Activated CD8-positive, alpha-beta memory T cell treated with anti-CD3 and anti-CD28 coated beads, Interleukin-2, amount 50 U/mL, for 4 hours (primary cell): ENCODE measurements at places on chromosomes 7 and 10.

GRCh38 chr7:2164646-2165045 lies 68.1 kb downstream of the MAD1L1 start:
- DNase-seq = no peak

GRCh38 chr10:114035791-114036190 lies 7.9 kb upstream of the ADRB1 start:
- DNase-seq = no peak

DNA sequence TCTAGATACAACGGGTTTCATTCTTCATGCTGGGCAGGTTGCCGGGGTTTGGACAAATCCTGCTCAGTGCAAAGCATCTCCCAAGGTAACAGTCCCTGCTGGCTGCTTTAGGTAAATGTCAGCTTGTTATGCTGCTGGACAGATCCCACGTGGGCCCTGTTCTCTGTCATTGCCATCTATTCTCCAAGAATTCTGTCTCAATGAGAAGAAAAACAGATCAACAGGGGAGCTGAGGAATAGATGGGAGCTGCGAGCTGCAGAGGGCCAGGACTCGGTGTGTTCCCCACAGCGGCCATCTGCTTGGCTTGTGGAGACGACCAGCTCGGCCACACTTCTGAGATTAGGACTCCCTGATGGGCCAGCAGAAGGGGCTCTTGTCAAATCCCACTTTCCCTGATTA lies 235.2 kb downstream of the DPP6 start:
- DNase-seq = no peak

- DNase-seq = no peak
Observed at GRCh38 chr10:130242513-130242912, 106.3 kb downstream of the GLRX3 start.

- no peak for DNase-seq
Observed at GRCh38 chr10:62618054-62618453, 186.5 kb upstream of the ADO start.

- no peak for DNase-seq
Observed at GRCh38 chr10:129852829-129853561, 111.1 kb downstream of the EBF3 start.

DNA sequence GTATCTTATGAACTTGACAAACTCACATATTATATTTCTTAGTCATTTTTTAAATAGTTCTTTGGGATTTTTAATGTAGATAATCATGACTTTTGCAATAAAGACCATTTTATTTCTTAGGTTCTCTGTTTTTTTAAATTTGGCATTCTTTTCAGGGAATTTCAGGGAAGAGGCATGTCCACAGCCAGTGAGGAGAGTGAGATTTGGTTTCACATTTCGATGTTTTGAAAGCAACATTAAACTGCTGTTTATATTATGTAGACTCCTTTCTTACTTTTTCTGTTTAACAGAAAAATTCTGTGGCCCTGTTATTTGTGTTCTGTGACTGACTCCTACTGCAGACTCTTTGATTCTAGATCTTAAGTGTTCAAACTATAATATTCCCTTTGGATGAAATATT lies 153.7 kb downstream of the FAM107B start:
- no peak for DNase-seq

GRCh38 chr10:128049226-128050120 lies 76.8 kb downstream of the MKI67 start:
- no peak for DNase-seq

DNA sequence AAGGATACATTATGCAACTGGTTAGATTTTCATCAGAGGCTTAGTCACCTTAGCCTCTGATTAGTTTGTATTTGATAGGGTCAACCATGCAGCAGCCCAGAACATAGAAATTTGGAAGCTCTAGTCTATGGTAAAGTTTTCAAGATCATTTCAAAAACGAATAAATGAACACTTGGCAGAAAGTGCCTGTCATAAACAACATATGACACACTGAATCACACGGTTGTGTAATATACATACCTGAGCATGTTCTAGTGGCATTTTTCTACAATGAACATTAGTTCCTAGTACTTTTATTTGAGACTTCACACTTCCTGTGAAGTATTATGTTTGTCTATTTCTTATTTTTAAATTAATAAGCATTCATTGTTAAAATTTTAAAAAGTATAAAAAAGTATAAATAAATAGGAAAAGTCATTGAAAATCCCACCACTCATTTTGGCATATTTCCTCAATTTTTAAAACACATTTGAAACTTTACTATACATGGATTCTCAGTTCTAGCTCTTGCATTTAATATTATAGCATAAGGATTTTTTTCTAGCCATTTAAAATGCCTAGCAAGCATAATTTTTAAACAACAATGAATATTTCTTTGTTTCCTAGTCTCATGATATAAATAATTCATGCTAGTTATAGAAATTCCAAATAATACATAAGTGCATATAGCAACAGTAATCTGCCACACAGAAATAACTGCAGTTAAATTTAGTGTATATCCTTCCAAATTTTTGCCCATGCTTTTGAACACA lies 25.7 kb upstream of the PRPS1L1 start:
- DNase-seq = no peak

DNA sequence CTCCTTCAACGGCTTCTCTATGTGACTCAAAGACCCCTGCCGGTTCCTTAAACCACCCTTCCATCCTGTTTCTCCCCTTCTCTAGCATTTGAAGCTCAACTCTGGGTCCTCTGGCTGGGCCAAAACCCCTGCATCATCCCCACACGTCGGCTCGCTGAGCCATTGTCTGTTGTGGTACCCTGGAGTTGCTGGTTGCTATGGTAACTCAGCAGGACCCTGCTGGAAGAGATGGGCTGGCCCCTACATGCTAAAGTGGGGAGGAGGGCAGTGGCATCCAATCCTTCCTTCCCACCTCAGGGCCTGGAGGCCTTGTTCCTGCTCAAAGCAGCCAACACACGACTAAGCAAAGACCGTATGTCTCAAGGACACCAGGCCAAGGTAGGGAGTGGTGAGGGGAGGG lies 452.5 kb downstream of the PLXNA4 start:
- no peak for DNase-seq

- no peak for DNase-seq
Observed at GRCh38 chr7:51144178-51144577, 172.4 kb downstream of the COBL start.

DNA sequence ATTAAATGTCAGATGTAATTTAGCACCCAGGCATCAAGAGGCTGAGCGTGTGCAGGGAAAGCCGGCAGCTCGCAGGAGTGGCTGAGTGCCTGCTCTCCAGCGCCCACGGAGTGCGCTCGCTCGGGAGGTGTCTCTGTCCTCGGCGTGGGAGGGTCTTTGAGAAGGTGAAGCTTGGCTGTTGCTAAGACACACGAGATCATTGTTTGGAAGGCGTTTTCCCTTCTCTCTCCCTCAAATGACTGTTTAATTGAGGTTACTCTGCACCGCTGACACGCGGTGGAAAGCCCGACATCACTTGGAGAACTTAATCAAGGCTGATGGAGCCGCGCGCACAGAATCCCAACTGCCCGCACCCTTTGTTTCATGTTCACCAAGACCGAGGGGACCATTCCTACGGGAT lies 414.6 kb downstream of the DNAJB6 start:
- DNase-seq = no peak

GRCh38 chr10:61904733-61905725 lies 3.5 kb downstream of the ARID5B start:
- DNase-seq = peak; percentile 53

DNA sequence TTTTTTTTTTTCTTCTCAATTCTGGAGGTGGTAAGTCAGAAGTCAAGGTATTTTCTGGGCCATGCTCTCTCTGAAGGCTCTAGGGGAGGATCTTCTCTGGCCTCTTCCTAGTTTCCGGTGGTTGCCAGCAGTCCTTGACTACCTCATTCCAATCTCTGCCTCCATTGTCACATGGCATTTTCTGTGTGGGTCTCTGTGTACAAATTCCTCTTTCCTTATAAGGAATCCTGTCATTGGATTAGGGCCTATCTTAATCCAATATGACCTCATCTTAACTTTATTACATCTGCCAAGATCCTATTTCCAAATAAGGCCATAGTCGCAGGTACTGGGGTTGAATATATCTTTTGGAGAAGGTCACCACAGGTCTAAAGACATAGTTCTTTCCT lies 129.3 kb upstream of the PRR15 start:
- no peak for DNase-seq
